HepG2 (cell line): ENCODE measurements at places on chromosomes 6 and 20.

- no peak for DNase-seq
Measured at GRCh38 chr6:146857980-146858347, 259.2 kb downstream of the ADGB start.

DNA sequence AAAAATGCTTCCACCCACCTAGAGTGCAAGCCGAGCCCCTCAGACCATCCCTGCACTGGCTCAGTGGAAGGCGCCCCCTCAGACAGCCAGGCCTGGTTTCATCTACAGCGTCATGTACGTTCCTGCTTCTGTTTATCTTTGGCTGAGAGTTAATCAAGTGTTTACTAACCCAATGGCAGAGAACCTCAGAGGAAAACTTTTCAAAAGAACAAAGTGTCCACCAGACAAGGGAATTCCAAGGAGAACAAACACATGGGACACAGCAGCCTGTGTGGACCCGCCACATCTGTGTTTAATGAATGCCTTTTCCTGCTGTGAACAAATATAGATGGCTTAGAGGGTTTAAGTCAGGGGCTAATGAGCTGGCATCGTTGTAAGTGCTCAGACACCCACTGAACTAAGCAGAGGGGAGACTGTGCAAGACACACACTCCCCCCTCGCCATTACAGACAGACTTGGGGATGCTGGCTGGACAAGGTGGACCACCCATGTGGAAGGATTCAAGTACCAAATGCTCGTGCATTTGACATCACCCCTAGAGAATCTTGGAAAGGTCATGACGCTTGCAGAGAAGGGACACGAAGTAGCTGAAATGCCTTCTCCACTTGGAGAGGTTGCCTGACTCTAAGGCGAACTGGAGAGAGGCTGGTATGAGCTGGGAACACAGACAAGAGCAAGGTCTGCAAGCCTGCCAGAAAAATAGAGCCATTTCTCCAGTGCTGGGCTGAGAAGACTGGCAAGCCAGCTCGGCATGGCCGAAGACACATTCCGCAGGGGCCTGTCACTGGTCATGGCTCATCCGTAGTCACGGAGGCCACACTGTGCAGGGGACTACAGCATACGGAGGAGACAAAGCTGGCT, 53.5 kb upstream of the NXT1 start:
- DNase-seq = no peak

GRCh38 chr20:415820-416322, 7.8 kb downstream of the RBCK1 start:
- DNase-seq = no peak

- no peak for DNase-seq
Measured at GRCh38 chr6:89311530-89311852, 3.6 kb downstream of the GABRR2 start.
